ENCODE measurements at places on chromosomes 3 and 15.
A peak's percentile ranks its signal among the peaks of the same experiment; 100 is the strongest.

GRCh38 chr15:29089731-29090616, 179.6 kb downstream of the NSMCE3 start:
- no peak for DNase-seq

GRCh38 chr3:188031121-188031520, 122.8 kb upstream of the LPP start:
- no peak for DNase-seq

DNA sequence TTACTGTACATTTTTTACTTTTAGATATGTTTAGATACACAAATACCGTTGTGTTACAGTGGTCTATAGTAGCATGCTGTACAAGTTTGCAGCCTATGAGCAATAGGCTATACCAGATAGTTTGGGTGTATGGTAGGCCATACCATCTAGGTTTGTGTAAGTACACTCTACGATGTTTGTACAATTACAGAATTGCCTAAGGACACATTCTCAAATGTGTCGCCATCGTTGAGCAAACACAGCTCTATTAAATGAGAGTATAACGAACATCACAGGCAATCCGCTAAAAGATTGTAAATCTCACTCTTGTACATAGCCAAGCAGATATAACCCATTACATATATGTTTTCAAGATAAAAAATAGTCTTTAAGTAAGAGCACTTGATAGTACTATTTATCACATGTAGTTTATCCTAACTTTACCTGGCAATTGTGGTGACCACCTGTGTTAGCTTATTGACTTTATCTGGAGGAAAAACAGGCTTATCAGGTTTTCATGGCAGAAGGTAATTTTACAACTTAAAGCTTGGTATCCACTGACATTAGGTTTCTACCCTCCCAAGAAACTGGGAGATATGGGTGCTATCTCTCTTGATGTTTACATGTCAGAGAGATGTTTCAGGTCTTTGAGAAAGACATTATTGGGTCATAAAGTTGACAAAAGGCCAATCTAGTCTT, 898.7 kb downstream of the NSUN3 start:
- DNase-seq = no peak

GRCh38 chr3:111548092-111548491, 6.1 kb downstream of the CD96 start:
- DNase-seq = no peak

DNA sequence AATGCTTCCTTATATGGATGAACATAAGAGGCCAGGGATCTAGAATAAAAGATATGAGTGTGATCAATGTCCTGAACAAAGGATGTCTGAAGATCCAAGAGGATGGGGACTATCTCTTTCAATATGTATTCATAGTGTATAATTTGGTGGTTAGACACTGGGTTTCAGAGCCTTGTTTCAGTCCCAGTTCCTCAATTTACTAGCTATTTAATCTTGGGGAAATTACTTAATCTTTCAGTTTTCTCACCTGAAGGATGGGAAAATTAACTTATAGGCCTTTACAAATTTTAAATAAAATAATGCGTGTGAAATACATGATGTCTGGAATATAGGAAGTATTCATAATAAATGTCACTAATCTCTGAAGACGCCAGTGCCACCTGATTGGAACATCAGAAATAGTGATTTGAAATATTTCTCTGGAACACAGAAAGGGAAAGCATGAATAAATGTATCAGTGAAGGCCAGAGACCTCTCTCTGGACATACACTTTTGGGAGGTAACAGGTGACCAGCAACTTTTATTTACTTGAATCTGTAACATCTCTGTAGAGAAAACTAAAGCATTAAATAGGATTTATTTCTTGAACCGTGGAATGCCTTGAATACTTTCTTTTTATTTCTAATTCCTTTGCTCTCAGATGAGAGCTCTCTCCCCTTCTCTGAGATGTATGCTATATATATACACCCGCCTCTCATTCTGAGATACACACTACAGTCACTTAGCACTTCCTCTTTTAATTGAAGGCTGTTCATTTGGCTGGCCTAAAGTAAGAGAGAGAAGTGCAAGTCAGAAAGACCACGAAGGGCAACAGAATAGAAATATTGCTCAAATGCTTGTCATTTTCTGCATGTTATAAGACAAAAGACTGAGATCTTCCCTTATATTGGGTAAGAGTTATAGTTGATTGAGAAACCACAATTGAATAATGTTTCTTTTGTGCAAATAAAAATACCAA, 407.1 kb downstream of the LSAMP start:
- no peak for DNase-seq

DNA sequence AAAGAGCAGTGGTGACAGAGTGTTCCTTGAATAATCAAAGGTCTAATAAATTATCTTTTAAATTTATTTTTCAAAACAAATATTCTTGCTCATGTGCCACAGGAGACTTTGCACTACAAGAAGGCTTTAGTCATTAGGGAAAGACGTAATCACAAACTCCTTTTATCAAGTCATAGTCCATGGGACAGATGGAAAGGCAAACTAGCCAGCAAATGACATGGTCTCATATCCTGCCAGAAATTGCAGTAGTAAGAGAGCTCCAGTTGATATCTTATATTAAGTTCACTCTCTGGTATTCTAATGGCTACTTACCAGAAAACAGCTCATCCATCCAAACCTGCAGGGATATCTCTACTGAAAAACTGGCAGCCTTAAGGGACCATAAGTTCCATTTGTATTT, 225.0 kb upstream of the TP63 start:
- DNase-seq = no peak

- DNase-seq = no peak
Measured at GRCh38 chr3:96233679-96234078, 580.7 kb upstream of the EPHA6 start.

- DNase-seq = no peak
Measured at GRCh38 chr3:140602781-140603180, 75.1 kb upstream of the TRIM42 start.

DNA sequence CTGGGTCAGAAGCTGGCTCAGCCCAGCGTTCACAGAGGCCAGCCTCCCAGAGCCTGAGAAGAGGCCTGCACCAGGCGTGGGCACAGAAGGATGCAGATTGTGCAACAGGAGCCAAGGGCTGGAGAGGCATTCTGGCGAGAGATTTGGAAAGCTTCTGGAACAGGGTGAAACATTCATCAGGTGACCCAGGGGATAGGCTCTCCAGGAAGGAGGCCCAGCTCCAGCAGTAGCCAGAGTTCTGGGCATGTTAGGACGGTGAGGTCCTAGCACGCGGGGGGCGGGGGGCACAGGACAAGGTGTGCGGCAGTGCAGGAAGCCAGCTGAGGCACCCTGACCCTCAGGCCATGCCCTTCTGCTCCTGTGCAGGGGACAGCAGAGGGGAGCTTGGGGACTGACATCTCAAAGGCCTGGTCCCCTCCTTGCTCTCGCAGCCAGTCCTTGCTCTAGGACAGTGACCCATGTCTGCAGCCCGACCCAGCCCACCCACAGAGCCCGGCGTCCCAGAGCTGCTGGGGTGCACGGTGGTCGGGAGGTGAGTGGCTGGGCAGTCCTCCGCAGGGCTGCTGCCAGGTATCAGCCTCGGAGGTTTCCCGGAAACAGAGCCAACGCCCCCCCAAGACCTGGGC, 111.7 kb upstream of the KLF13 start:
- DNase-seq = peak; percentile 81

GRCh38 chr15:81492331-81492968, 118.4 kb upstream of the TMC3 start:
- DNase-seq = no peak

GRCh38 chr3:31237887-31238286, 294.8 kb upstream of the STT3B start:
- no peak for DNase-seq

GRCh38 chr3:105970283-105970682, 101.5 kb upstream of the CBLB start:
- peak; percentile 58 for DNase-seq

DNA sequence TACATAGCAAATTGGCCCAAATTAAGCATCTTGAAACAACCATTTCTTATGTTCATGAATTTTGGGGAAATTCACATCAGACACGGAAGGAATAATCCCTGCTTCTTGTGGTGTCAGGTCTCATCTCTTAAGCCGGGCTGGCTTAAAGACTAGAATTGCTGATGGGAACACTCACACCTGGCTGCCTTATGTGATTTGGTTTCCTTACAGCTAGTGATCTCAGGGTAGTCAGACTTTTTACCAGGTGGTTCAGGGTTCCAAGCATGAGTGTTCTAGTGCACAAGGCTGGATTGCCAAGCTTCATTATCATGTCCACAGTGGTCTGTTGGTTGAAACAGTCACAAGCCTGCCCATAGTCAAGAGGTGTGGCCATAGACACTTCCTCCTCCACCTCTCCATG, 20.3 kb upstream of the CCNL1 start:
- DNase-seq = no peak

DNA sequence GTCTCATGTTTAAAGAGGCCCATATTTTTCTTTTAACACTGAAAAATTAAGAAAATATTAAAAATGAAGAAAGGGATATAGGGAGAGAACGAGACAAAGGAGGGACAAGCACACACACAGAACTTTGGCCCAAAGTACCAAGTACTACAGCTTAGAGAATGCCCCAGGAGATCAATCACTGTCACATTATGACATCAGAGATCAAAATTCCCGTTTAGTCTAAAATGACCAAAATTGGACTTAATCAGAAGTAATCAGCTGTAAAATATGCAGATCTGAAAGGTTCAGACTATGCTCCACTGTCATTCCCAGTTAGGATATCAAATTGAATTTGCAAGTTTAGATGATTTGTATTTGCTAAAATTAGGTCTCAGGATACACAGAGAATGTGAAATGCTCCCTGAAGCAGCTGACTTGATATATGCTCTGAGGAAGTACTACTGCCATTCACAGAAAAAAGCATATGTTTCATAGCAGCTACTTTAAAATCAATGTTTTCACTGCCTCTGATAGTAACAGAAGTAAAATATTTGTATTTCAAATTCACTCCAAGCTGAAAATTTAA, 123.0 kb downstream of the PEAK1 start:
- DNase-seq = no peak

DNA sequence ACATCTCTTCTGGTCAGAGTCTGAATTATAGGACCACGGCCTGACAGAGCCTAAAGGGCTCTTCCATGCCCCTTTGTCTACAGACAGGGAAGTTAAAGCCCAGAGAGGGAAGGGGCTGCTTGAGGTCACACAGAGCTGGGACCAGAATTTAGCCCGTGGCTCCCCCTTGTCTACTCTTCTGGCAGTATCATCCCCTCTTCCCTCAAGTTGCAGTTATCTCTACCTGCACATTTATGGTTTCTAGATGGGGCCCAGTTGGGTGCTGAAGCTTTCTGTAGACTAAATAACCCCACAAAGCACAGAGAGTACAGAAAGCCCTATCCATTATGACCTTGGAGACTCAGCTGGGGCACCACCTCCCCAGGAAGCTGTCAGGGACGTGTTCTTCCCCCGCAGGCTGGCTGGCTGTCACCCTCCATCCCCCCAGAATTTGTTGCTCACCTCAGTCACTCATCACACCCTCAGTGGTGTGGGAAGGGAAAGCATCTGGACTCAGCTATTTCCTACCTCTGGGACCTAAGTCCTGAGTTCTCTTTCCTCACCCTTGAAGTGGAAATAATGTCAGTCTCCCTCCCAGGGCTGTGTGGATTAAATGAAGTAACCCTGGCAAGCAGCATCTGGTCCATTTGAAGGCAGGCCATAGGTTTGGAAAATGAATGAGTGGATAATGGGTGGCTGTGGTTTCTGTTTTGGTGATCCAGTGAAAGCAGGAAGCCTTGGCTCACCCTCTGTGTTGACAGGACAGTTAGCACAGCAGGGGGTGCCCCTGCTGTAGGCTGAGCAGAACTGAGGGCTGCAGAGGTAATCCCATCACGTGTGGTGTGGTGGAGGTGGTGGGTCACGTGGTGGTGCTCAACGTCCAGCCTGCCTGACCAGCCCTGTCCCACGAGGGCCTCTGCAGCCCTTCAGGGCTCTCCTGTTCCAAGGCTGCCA, 16.3 kb downstream of the ACOX2 start:
- no peak for DNase-seq

DNA sequence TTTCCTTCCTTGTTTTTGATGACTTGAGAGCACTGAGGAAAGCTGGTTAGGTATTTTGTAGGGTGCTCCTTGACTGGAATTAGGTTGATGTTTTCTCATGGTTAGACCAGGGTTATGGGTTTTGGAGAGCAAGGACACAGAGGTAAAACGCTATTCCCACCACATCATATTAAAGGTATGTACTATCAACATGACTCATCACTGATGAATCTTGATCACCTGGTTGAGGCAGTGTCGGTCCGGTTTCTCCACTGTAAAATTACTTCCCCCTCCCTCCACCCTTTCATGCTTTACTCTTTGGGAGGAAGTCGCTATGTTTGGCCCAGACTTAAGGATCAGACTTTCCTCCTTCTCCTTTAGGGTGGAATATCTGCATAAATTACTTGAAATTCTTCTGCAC, 201.6 kb downstream of the EDEM1 start:
- no peak for DNase-seq

GRCh38 chr3:177281292-177282118, 84.2 kb upstream of the TBL1XR1 start:
- DNase-seq = no peak

GRCh38 chr3:23945913-23946687, 1.0 kb downstream of the NR1D2 start:
- DNase-seq = peak; percentile 98

DNA sequence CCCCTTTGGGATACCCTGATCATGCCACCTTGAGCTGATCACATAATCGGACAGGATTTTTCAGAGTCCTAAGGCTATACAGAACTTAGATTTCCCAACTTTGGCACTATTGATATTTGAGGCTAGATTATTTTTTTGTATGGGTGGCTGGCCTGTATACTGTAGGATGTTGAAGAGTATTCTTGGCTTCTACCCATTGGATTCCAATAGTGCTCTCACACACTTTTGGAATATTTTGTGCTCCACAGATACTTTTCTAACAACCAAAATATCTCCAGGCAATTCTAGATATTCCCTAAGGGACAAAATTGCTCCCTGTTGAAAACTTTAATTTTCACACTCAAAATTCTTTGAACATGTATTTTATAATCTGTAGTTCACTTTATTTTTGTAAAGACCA, 125.1 kb downstream of the ABI3BP start:
- no peak for DNase-seq

GRCh38 chr15:40108061-40108854, 421 bp downstream of the BMF start:
- DNase-seq = peak; percentile 82

- DNase-seq = no peak
Measured at GRCh38 chr3:102215166-102215565, 219.6 kb upstream of the ZPLD1 start.

- no peak for DNase-seq
Measured at GRCh38 chr3:31993843-31994242, 12.3 kb downstream of the ZNF860 start.

GRCh38 chr3:102104033-102104432, 254.7 kb downstream of the NFKBIZ start:
- no peak for DNase-seq

- DNase-seq = no peak
Measured at GRCh38 chr15:48388016-48388851, 57.0 kb downstream of the DUT start.

DNA sequence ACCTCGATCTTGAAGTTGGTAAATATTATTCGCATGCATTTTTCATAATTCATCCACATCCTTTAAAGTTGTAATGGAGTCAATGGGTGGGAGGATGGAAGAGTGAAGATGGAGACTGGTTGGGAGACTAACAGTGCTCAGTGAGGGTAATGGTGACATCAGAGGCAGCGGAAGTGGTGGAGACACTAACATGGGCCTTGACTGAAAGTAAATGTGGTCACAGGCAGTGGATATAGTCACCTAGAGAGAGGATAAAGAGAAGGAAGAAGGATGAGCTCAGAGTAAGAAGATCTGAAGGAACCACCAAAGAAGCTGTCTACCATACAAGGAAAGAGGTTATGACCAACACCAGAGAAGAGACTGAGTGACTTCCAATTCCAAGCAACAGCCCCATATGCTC, 281.6 kb upstream of the STT3B start:
- no peak for DNase-seq

- DNase-seq = no peak
Measured at GRCh38 chr3:183818706-183819624, 6.4 kb downstream of the MAP6D1 start.

All from suprapubic skin (tissue), 4 donors.